A549 treated with Hydrocortisone at 1 μM for 4 hours (cell line): ENCODE measurements at places on chromosomes 6 and 20. TPM values are rescaled to one million over a fixed set of nuclear protein-coding genes. Genes with fewer than 3 reads are reported as not detected.

EYA2 gene
- 2.0 to 2.6 TPM (median 2.4 TPM) in 5 replicates for total RNA-seq

LAMA4 gene
- total RNA-seq, result 1.1 to 1.5 TPM (median 1.3 TPM) in 5 replicates

BPIFB1 gene
- total RNA-seq, result 0.06 to 0.17 TPM (median 0.12 TPM) in 4 of 5 replicates, not detected in the other

RAB44 gene
- total RNA-seq, result 0.02 to 0.07 TPM (median 0.05 TPM) in 3 of 5 replicates, not detected in the others

OPN5 gene
- total RNA-seq, result not detected in 5 replicates

TMC2 gene
- not detected in 5 replicates for total RNA-seq

ARMC2 gene
- 1.7 to 2.4 TPM (median 2.1 TPM) in 5 replicates for total RNA-seq

PRL gene
- not detected in 5 replicates for total RNA-seq

WDR46 gene
- total RNA-seq, result 48.8 to 53.2 TPM (median 50.6 TPM) in 5 replicates

SLC2A4RG gene
- 59.0 to 100 TPM (median 93.0 TPM) in 5 replicates for total RNA-seq

HTR1E gene
- total RNA-seq, result not detected in 5 replicates

NMBR gene
- total RNA-seq, result not detected in 5 replicates
